Hematopoietic multipotent progenitor cell (in vitro differentiated cells): ENCODE measurements at places on chromosomes 3 and 15. TPM values are rescaled to one million over a fixed set of nuclear protein-coding genes. Genes with fewer than 3 reads are reported as not detected.

- DNase-seq: no peak
These were observed 20.0 kb downstream of the COPS2 start for GRCh38 chr15:49135342-49135857.

DNA sequence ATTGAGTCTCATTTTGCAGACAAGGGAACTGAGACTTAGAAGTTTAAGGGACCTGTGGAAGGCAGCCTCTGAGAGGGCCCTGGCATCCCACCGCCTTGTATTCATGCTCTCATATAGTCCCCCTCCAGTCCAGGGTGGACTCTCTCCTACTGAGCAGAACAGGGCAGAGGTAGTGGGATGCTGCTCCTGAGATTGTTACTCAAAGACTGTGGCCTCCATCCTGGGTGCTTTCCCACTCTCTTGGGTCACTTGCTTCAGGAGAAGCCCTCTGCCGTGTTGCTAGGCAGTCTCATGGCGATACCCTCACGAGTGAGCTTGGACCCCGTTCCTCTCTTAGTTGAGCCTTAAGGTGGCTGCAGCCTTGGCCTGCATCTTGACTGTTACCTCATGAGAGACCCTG, 22.2 kb upstream of the ADCY5 start:
- no peak for DNase-seq

DNA sequence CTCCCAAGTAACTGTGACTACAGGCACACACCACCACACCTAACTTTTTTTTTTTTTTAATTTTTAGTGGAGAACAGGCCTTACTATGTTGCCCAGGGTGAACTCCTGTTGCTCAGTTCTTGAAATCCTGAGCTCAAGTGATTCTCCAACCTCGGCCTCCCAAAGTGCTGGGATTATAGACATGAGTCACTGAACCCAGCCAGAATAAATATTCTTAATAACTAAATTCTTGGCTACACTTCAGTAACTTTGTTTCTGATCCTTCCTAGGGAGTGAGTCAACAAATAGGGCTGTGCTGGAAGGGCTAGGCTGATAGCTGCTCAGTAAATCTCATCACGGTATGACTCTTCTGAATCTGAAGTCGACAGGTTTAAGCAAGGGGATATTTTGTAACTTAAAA, 56.6 kb downstream of the P3H2 start:
- no peak for DNase-seq

GRCh38 chr3:117479095-117479494, 769.5 kb downstream of the TUSC7 start:
- no peak for DNase-seq

DNA sequence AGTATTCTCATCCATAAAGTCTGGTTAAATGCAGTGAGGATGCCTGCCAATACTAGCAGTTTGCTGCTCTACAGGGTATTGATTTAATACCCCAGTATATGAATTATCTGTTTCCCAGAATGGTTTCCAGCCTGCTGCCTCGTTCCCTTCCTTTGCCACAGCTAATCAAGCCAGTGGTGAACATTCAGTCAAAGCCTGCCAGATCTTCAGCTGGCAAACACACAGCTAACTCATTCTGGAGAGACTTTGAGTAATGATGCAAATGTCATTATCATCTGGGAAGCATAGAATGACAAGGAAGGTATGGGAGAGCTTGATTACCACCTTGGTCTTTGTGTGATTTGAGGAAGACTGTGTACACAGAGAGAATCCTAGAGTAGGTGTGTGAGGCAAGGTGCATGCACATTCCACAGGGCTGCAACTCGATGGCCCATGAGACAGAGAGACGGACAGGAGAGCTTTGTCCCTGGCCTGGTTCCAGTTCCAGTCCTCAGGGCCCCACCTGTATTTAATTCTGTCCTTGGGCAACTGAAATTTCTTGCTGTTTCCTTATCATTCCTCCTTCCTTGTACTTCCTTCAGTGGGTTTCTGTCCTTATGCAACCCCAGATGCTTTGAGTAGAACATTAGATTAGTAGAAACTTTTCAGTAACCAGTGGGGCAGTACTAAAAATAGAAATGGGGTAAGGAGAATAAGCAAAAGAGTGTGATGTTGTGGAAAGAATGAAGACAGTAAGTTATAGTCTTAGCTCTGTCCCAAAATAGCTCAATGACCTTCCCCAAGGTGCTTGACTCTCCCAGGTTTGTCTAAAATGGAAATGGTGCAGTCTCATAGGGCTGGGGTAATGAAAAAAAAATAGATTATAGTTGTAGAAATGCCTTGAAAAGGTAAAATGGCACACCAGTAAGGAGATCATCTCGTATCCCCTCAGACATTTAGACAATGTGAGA, 72.5 kb downstream of the MITF start:
- DNase-seq: no peak

GRCh38 chr15:52115598-52116427, 3.2 kb upstream of the BCL2L10 start:
- no peak for DNase-seq

- no peak for DNase-seq
These were observed 30.7 kb upstream of the IGSF10 start for GRCh38 chr3:151491525-151491924.

DNA sequence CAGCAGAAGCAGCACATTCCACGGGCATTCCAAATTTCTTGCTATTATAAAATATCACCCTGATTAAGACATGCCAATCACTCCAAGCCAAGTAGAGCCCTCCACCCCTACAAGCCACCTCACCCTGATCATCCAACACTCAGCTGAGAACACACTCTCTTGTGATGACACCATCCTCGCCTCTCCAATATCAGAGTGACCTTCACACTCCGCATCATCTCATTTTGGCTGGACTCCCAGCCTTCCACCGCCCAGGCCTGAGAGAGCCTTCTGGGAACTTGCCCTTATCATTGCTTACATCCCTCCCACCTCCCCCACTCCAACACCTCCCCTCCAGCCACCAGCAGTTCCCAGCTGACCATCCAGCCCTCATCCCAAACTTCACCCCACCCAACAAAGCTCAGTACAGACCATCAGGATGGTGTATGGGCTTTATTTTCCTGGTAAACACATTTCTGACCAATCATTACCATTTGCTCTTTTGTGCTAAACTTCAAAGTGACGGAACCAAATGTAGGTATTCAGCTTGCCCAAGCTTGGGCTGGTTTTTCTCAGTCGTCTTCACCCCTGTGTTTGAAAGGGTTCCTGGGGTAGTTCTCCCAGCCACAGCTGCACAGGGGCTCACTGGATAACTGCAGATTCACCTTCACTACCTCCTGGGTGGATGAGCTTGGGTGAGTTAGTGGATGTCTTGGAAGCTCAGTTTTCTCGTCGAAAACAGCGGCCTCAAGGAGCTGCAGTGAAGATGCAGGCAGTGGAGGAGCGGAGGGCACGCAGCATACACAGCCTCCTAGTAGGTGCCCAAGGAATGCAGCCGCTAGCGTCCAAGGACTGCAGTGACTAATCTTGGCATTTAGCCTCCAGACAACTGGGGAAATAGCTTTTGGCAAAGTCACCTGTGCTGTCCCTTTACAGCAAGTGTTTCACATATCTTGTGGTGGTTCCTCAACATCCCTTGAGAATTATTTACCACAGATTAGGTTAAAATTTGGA, 115.1 kb downstream of the LIPC start:
- no peak for DNase-seq

DNA sequence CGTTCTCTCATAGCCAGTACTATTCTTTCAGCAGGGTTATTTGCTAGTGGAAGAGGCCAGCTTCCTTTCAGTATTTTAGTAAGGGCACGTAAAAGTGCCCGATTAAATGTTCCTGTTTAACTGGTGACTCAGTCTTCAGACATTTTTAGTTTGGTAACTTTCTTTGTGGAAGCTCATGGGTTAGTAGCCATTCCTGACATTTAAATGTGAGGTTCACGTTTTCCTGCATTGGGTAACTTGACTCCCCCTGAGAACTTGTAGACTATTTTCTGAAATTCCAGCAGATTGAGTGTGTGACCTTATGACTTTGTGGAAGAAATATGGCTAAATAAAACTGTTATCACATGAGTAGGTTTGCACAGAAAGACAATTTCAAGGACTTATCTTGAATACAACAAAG, 16.9 kb downstream of the ABHD2 start:
- no peak for DNase-seq

DNA sequence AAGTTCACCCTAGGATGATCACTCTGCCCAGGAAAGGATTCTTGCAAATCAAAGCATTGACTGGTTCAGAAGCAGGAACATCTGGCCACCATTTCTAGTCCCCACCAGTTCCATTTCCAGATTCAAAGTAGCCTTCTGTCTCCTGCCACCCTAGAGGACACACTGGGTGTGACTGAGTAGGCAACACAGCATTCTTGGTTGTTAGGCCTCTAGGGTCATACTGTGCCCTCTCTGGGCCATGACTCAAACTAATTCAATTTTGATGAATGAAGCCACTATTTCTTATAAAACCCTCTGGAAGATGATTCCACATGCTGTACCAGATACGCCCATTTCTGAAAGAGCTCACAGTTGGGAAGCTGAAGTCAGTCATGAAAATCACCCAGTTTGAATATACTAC, 69.7 kb downstream of the WDR76 start:
- no peak for DNase-seq

DNA sequence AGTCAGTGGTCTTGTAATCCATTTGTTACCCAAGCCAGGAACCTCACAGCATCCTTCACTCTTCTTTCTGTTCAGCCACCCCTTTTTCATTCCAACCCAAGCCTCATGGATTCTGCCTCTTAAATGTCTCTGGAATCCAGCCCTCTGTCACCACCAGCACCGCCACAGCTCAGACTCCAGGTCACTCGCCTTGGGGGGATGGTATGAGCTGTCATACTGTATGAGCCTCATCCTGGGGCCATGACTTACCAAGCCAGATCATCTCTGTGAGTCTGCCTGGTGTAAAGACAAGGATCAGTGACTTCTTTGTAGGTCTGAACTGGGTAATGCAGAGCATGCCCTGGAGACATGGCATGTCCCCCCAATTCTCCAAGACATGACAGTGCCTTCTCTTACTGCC, 79.6 kb downstream of the PGPEP1L start:
- DNase-seq: no peak

GRK7 gene
- total RNA-seq: not detected

RAP2B gene
- total RNA-seq: 22.1 TPM
